Endothelial cell (in vitro differentiated cells): ENCODE measurements at places on chromosomes 13 and 19. TPM values are rescaled to one million over a fixed set of nuclear protein-coding genes. Genes with fewer than 3 reads are reported as not detected.

DNA sequence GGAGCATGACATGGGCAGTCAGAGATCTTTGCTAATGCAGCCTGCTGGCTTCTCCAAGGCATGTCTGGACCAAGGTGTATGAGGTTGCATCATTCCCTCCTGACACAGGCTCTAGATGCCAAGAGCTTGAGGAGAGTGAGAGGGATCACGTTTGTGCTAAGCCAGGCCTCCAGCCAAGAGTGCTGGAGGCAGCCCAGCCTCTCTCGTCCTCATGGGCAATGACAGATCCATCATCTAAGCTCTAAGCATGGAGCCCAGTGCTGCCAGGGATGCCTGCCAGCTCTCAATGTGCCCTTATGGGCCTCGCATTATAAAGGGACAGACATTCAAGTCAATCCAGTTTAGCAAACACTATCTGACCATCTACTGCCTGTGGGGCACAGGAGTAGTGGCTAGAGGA, 136.3 kb upstream of the VSTM2B start:
- DNase-seq: no peak

- DNase-seq: no peak
Observed at GRCh38 chr19:18960370-18960769, 19.4 kb upstream of the HOMER3 start.

DNA sequence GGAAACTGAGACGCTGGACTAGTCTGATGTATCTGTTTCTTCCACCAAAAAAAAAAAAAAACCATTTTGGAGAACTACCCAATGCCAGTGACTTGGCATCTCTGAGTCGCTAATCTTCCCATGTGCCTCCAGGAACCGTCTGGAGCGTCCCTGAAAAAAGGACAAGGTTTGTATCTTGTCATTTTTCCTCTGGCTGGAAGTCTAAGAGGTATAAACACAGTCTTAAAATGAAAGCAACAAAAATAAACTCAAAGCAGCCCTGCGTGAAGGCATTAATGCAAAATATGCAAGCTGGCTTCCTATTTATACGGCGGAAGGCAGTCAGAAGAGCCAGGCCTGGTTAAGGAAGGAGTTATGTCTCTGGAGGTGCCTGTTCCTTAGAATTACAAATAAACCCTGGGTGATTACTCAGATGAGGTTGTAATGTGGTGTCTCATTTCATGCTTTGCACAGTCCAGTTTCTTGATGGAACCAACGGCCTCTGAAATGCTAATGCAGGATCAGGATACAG, 20.3 kb downstream of the ACTN4 start:
- no peak for DNase-seq

GRCh38 chr19:19261350-19262189, 11.5 kb downstream of the TM6SF2 start:
- no peak for DNase-seq

Gene FPR1
- 0.67 TPM for total RNA-seq

Gene BRCA2
- 8.5 TPM for total RNA-seq
